ENCODE measurements at places on chromosomes 6 and 20. TPM values are rescaled to one million over a fixed set of nuclear protein-coding genes. Genes with fewer than 3 reads are reported as not detected.

DNA sequence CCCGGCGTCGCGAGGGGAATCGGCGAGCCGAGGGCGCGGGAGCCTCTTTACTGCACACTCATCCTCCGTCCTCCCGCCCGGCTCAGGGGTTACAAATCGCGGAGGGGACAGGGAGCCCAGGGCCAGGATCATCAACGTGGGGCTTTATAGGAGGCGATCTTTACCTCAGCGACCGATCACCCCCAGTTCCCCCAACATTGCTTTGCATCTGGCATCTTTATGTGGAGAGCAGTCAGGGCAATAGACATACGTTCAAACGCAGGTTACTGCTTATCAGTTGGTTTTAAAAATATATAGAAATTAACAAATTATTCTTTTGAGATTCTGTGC, 634 bp downstream of the HSF2 start:
- no peak for DNase-seq

GRCh38 chr20:58538752-58539151, 23.6 kb upstream of the APCDD1L start:
- DNase-seq, result no peak

DNA sequence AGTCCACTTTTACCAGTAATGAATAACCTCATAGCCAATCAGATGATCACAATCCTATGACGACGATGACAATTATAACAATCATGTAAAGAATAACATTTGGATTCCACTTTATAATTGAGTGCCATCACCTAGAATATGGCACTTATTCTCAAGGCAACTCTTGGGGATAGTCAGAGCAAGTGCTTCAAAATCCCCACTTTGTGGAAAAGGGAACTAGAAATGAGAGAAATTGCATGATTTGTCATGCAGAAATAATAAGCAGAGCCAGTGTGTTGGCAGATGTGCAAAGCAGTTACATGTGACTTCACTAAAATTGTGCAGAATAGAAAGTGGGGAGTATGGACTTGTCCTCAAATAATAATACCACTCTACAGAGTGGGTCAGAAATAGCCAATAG, 41.3 kb downstream of the FRK start:
- no peak for DNase-seq

- DNase-seq, result no peak
Measured at GRCh38 chr6:150813319-150813992, 52.0 kb upstream of the MTHFD1L start.

GRCh38 chr6:73585566-73586415, 65.0 kb upstream of the EEF1A1 start:
- peak; percentile 85 for DNase-seq

- DNase-seq, result no peak
Measured at GRCh38 chr6:126672649-126673048, 332.7 kb downstream of the CENPW start.

DNA sequence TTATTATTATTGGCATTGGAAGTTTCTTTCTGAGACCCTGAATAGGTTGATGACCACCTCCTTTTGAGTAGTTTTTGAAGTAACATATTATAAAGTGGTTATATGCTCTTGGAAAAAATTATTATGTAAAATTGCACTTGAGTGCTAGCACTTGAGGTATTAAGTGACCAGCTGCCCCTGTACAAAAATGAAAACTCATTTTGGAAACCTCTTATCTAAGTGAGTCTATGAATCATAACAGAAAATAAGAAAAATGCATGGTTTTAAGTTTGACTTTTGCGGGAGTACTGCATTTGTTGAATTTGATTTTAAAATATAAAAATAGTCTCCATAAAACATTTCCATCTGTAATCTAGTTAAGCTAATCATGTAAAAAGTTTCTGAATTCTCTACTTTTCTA, 248.3 kb downstream of the TMEM242 start:
- no peak for DNase-seq

- peak; percentile 68 for DNase-seq
Measured at GRCh38 chr20:17873410-17874270, 95.0 kb downstream of the SNX5 start.

GRCh38 chr6:168530653-168531071, 89.7 kb downstream of the SMOC2 start:
- DNase-seq, result no peak

GRCh38 chr6:44128020-44128917, 915 bp downstream of the TMEM63B start:
- peak; percentile 27 for DNase-seq

DNA sequence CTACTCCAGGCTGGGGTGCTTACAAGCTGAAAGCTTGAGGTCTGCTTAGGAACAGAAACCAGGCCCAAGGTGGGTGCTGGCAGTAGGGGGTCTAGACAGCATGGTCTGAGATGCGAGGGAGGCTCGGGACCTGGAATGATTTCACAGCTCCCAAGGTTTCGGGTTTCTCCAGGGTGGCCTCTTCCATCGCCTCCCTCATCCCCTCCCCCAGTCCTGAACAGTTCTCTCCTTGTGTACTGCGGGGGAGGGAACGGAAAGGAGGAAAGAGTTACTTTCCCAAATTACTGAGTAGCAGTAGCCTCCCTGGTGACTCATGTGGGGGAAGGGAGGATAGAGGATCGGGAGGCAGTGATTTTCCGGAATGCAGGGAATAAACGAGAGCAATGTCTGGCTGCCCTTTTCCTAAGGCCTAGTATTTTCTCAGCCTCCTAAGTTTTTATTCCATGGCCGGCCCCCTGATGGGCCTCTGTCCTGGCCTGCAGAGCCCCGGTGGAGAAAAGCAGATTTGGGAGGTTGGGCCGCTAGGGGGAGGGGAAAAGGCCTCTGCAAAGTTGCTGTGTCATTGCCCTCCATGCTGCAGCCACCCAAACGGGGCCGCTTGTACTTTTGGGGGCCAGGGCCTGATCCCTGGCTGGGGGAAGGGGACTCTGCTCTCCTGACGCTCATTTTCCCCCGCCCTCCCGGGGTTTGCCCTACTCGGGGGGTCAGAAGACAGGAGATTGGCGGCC, 1.5 kb downstream of the BRD2 start:
- DNase-seq, result peak; percentile 96

DNA sequence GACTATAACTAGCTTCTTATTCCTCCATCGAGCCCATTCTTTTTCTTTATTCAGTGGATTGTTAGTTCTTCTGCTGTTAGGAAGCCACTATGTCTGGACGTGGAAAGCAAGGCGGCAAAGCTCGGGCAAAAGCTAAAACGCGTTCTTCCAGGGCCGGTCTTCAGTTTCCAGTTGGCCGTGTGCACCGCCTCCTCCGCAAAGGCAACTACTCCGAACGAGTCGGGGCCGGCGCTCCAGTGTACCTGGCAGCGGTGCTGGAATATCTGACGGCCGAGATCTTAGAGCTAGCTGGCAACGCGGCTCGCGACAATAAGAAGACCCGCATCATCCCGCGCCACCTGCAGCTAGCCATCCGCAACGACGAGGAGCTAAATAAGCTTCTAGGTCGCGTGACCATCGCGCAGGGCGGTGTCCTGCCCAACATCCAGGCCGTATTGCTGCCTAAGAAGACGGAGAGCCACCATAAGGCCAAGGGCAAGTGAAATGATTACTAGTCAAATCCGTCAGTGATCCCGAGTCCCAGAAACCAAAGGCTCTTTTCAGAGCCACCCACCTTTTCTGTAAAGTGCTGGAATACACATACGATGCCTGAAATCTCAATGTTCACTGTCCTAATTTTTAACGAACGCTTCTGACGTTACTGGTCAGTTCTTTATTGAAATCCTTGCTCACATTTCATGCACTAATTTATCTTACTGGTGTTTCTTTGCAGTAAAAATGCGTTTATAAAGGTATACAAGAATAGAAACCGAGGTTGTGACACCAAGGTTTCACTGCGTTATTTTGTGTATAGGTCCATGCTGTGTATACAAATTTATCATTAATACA, 129.9 kb downstream of the HFE start:
- peak; percentile 69 for DNase-seq

DNA sequence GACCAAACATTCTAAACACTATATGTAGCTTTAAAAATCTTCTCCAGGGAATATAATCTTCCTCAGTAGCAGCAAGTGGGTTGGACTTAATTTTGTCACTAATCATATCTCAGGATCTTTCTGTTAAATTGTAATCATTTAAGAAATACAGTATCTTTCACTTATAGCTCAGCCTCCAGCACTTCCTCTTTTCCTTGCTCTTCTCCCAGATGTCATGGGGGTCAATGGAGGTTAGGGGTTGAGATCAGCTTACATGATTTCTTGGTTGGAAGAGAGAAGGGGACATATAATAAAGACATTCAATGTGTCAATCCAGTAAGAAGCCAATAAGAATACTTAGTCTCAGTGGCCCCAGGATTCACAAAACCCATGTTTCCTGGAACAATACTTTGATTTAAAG, 15.7 kb upstream of the REPS1 start:
- no peak for DNase-seq

DNA sequence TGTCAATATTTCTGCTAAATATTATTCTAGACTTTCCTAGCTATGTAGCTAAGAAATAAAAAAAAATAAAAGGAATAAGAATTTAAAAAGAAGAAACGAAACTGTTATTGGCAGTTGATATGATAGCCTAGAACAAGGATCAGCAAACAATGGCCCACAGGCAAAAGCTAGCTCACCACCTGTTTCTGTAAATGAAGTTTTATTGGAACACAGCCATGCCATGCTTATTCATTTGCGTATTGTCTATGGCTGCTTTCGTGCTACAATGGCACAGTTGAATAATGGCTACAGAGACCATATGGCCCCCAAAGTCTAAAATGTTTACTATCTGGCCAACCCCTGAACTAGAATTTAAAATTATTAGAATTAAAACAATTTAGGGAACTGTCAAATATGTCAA, 952.6 kb upstream of the MAP3K7 start:
- no peak for DNase-seq

DNA sequence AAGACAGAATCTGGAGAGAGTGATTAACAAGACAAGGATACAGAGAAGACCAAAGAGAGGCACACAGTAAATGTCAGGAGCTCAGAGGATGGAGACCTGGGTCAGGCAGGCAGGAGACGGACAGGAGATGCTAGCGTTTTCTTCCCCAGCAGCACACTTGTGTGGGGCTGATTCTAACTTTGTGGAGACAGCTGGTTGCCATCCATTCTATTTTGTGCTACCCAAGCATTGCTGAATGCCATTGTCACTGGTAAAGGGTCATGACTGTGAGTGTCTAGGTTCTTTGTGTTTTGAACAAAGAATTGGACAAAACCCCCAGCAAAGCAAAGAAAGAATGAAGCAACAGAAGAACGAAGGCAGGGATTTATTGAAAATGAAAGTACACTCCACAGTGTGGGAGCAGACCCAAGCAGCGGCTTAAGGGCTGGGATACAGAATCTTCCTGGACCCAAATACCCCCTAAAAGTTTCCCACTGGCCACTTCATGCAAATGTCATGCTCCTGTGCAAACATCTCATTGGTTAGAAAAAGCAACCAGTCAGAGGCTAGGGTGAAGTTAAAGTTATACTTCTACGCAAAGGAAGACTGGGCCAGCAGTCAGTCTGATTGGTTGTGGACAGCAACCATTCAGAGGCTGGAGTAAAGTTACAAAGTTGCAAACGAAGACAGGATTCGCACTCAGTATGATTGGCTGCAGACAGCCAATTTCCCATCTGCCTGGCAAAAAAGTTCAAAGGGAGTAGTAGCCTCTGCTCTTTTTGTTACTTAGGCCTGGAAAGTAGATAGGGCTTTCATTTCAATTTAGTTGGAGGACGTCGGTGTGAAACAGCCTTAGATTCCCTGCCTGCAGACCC, 17.5 kb downstream of the PTK7 start:
- peak; percentile 29 for DNase-seq

DNA sequence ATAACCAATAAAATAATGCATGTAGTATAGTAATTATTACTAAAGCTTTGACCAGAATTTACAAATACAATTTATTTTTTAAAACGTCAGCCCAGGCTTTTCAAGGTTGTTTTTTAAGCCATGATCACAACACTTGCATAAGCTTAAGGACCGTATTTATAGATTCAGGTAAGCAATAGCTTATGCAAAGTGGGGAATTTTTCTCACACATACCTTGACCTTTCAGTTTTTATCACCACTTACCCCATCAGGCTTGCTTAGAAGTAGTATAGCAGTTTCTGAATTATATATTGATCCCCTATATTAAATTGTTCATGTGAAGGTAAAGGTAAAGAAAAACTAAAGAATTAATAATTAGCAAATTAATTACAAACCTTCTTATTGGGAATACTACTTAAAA, 232.3 kb upstream of the FKBP1C start:
- no peak for DNase-seq

DNA sequence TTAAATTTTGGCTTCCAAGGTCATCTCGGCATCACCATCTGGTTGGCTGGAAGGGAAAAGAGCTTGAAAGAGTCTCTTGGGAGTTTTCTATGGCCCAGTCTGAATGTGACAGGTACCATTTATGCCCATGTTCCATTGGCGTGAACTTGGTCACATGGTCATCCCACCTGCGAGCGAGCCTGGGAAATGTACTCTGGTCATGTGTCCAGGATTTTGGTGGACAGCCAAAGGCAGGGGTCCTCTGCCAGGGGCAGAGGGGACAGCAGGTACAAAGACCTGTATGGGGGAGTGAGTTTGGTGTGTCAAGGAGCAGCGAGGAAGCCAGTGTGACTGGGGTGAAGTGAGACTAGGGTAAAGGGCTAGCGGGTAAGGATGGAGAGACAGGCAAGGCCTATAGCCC, 112.6 kb downstream of the CDC5L start:
- no peak for DNase-seq

DNA sequence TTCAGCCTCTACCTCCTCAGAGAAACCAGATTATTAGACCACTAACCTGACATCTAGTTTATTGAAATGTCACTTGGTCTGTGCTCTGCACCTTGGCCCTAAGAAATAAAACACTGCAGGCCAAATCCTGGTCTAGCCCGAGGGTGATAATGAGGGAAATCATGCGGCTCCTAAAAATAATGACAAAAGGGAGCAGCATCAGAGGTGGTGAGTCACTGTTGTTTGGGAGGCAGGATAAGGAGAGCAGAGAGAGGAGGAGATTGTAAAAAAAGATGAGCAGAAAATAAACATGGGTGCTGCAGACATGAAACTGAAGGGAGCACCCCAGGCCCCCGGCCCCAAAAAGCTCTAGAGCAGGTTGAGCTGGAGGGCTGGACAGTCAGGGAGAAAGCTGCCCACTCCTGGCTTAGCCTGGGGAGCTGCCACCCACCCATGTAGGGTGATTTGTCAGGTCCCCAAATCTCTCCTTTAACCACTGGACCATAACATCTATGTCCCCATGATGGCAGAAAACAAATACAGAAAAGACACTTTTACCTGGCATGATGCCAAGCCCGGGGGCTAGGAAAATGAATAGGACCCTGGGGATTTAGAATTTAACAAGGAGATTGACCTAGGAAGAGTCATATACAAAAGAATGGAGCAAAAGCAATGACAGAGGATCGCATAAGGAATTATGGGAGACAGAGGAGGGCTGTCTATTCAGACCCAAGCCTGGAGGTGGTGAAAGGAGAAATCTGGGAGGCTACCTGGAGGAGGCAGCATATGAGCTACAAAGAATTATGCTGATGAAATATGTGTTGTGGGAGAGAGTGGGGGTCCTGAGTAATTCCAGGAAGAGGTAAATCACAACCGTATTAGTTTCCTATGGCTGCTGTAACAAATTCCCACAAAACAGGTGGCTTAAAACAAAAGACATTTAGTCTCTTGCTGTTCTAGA, 103.7 kb downstream of the SNAP25 start:
- DNase-seq, result no peak

The STX11 gene
- 6.7 TPM for total RNA-seq

The SNX3 gene
- total RNA-seq, result 189 TPM

The FKBP1C gene
- 0.98 TPM for total RNA-seq

The CAGE1 gene
- total RNA-seq, result 0.40 TPM

The FAM217A gene
- not detected for total RNA-seq

The VNN1 gene
- total RNA-seq, result not detected

The LY6G6F gene
- not detected for total RNA-seq

The GLP1R gene
- not detected for total RNA-seq

The ECI2 gene
- total RNA-seq, result 103 TPM

The CENPW gene
- 11.0 TPM for total RNA-seq

The SIRPD gene
- total RNA-seq, result not detected

The FITM2 gene
- 20.9 TPM for total RNA-seq

Measured in SK-MEL-5 (cell line).